ENCODE measurements at places on chromosomes 6 and 20. TPM values are rescaled to one million over a fixed set of nuclear protein-coding genes. Genes with fewer than 3 reads are reported as not detected.
A peak's percentile ranks its signal among the peaks of the same experiment; 100 is the strongest.

- no peaks in the 10 kb centered on the region for H3K36me3 ChIP-seq
- no peaks in the 10 kb centered on the region for H3K27me3 ChIP-seq
- no peak for DNase-seq
- no peak overlapping the region for H3K27ac ChIP-seq
Observed at GRCh38 chr20:14208956-14209355, 128.5 kb downstream of the FLRT3 start.

DNA sequence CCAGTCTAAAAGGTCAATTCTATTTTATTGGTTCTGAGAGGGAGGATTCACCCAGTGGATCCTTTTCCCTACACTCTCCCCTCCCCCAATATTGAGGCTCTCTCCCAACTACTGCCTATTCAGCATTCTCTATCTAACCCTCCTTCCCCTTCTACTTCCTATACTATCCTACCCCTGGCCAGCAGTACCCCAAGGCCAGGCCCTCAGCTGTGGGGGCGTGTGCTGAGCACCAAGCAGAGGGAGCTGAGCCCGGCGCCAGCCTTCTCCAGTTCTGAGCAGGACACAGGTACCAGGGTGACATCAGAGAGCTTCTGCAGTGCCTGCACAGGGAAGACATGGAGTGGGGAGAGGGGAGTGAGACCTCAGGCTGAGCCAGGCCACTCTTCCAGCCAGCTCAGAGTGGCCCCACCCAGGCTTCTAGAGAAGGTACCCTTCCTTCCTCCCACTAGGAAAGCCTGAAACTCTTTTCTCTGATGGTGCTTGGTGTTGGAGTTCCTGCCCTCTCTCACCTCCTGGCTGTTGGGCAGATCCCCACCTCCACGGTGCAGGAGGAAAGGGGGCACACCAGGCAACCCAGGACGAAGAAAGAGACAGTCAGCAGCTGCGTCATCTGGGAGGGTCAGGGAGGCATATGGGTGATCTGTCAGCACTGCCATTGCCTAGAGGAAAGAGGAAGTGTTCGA, 1.9 kb downstream of the DDAH2 start:
- H3K27ac ChIP-seq: peak overlapping the region; percentile 94
- H3K36me3 ChIP-seq: no peaks in the 10 kb centered on the region
- H3K27me3 ChIP-seq: no peaks in the 10 kb centered on the region
- no peak overlapping the region for H3K4me3 ChIP-seq
- peak; percentile 51 for DNase-seq

DNA sequence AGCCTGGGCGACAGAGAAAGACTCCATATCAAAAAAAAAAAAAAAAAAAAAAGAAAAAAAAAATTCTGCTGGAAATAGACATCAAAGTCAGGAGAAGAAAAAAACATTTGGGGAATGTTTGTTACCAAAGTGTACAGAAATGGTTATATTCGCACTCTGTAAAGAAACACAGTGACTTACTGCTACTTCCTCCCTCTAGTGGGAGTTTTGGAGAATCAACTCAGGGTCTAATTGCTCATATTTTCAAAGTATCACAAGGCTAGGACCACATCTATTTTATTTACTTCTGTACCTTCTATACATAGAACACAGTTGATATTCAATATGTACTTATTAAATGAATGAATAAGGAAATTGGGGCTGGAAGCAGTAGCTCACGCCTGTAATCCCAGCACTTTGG, 24.4 kb downstream of the ARG1 start:
- no peak overlapping the region for H3K27ac ChIP-seq
- H3K4me3 ChIP-seq: no peak overlapping the region
- H3K4me1 ChIP-seq: no peaks in the 10 kb centered on the region

DNA sequence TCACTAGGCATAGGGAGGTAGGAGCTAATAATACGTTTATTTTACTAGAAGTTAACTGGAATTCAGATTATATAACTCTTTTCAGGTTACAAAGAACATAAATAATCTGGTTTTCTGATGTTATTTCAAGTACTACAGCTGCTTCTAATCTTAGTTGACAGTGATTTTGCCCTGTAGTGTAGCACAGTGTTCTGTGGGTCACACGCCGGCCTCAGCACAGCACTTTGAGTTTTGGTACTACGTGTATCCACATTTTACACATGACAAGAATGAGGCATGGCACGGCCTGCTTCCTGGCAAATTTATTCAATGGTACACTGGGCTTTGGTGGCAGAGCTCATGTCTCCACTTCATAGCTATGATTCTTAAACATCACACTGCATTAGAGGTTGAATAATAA, 1.1 kb downstream of the HFE start:
- H3K36me3 ChIP-seq: no peaks in the 10 kb centered on the region
- peak overlapping the region; percentile 94 for H3K27ac ChIP-seq
- H3K4me3 ChIP-seq: no peak overlapping the region
- no peak for DNase-seq

DNA sequence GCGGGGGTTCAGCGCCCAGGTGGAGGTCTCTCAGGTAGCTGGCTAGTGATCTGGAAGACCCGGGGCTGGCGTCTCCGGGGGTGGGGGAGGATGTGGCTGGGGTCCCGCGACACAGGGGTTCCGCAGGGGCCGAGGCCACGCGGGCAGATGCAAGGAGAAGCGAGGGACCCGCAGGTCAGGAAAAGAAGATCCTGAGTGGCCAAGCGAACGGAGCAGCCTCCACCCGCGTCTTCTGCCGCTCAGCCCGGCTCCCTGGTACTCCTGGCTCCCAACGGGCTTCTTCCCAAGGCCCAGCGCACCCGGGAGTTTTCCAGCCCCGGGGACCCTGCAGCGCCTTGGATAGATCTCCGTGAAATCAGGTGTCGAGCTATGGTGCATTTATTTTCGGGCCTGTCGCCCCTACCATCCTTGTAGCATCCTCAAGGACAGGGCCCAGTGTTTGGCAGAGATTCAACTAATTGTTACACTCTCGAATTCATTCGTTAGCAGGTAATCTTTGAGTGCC, 682 bp upstream of the CHD6 start:
- H3K4me3 ChIP-seq: peak overlapping the region; percentile 100
- peak overlapping the region; percentile 94 for H3K27ac ChIP-seq
- H3K27me3 ChIP-seq: no peaks in the 10 kb centered on the region
- DNase-seq: no peak

GRCh38 chr6:39887692-39888450, 46.4 kb downstream of the MOCS1 start:
- DNase-seq: peak; percentile 38
- H3K4me3 ChIP-seq: no peak overlapping the region
- H3K4me1 ChIP-seq: peaks cover 4% of the 10 kb centered on the region
- no peaks in the 10 kb centered on the region for H3K36me3 ChIP-seq
- H3K27me3 ChIP-seq: no peaks in the 10 kb centered on the region
- H3K27ac ChIP-seq: peak overlapping the region; percentile 59

DNA sequence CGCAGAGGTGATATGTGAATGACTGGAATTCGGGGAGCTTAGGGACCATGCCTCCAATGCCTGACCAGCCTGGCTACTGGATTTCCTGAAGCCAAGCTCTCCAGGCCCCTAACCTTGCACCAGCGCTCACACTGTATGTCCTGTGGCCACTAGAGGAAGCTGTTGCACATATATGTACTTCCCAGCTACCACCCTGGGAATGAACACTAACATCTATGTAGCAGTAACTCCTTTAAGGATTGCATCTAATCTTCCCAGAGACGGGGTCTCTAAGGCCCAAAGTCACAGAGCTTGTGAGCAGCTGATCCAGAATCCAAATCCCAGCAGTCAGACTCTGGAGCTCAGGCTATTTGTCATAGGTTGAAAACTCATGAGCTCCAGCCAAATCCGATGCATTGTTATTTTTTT, 20.4 kb upstream of the BPIFB1 start:
- H3K36me3 ChIP-seq: no peaks in the 10 kb centered on the region
- H3K4me1 ChIP-seq: no peaks in the 10 kb centered on the region
- H3K27ac ChIP-seq: no peak overlapping the region
- H3K4me3 ChIP-seq: no peak overlapping the region
- H3K27me3 ChIP-seq: peaks cover 10% of the 10 kb centered on the region
- DNase-seq: no peak

GRCh38 chr20:22569353-22569752, 15.0 kb downstream of the FOXA2 start:
- DNase-seq: no peak
- no peaks in the 10 kb centered on the region for H3K36me3 ChIP-seq
- no peak overlapping the region for H3K4me3 ChIP-seq
- H3K27ac ChIP-seq: no peak overlapping the region

GRCh38 chr20:2816583-2817340, 598 bp downstream of the TMEM239 start:
- H3K4me3 ChIP-seq: no peak overlapping the region
- H3K4me1 ChIP-seq: peaks cover 7% of the 10 kb centered on the region

GRCh38 chr20:57104651-57105204, 161.7 kb downstream of the BMP7 start:
- no peaks in the 10 kb centered on the region for H3K36me3 ChIP-seq
- H3K4me3 ChIP-seq: no peak overlapping the region
- DNase-seq: no peak
- H3K4me1 ChIP-seq: no peaks in the 10 kb centered on the region

GRCh38 chr6:97401533-97401932, 118.5 kb upstream of the MMS22L start:
- H3K36me3 ChIP-seq: no peaks in the 10 kb centered on the region
- H3K4me3 ChIP-seq: no peak overlapping the region
- no peaks in the 10 kb centered on the region for H3K4me1 ChIP-seq
- no peaks in the 10 kb centered on the region for H3K27me3 ChIP-seq

- DNase-seq: no peak
- no peaks in the 10 kb centered on the region for H3K4me1 ChIP-seq
- no peak overlapping the region for H3K4me3 ChIP-seq
- H3K36me3 ChIP-seq: no peaks in the 10 kb centered on the region
Observed at GRCh38 chr6:38476141-38476540, 163.6 kb downstream of the BTBD9 start.

DNA sequence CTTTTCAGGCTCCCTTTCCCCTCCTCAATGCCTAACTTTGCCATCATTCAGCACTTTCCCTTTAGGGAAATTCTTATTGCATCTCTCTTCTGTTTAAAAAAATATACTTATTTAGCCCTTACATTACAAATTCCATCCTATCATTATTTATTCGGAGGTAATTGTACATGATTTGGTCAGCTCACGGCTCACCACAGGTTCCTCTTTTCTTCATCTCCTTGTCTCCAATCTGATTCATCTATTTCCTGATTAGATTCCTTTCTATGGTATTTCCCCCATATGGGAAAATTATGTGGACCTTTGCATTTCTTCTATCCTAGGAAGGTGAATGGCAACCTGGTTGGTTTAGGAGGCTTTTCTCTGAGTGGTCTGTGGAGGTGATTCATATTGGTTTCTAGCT, 12.9 kb upstream of the EMILIN3 start:
- no peaks in the 10 kb centered on the region for H3K4me1 ChIP-seq
- no peak for DNase-seq
- H3K27ac ChIP-seq: no peak overlapping the region

DLK2 gene
- 0.95 TPM for total RNA-seq

NRSN1 gene
- total RNA-seq: not detected

CCDC170 gene
- 6.2 TPM for total RNA-seq

AARS2 gene
- 9.1 TPM for total RNA-seq

ARFGEF3 gene
- 11.9 TPM for total RNA-seq

CDSN gene
- total RNA-seq: not detected

FAM217A gene
- total RNA-seq: not detected

HLA-DMA gene
- 40.4 TPM for total RNA-seq

Measured in transverse colon (tissue), 4 donors.